ENCODE measurements at places on chromosomes 1 and 21.

DNA sequence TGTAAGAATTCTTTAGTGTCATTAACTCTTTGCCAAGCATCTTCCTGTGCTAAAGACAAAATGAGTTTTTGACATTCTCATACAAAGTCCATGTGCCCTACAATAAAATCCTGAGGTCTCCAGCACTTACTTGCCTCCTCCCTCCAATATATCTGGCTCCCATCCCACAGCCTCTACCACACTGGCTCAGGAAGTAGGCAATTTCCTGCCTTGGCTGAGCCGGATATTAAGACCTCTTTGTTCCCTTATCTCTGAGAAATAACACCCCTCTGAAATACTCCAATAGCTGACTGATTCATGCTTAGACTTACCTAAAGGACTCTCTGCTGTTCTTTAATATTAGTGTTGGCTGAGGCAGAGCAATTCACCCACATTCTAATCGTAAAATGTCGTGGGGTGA, 37.6 kb upstream of the GORAB start:
- no peak for DNase-seq

DNA sequence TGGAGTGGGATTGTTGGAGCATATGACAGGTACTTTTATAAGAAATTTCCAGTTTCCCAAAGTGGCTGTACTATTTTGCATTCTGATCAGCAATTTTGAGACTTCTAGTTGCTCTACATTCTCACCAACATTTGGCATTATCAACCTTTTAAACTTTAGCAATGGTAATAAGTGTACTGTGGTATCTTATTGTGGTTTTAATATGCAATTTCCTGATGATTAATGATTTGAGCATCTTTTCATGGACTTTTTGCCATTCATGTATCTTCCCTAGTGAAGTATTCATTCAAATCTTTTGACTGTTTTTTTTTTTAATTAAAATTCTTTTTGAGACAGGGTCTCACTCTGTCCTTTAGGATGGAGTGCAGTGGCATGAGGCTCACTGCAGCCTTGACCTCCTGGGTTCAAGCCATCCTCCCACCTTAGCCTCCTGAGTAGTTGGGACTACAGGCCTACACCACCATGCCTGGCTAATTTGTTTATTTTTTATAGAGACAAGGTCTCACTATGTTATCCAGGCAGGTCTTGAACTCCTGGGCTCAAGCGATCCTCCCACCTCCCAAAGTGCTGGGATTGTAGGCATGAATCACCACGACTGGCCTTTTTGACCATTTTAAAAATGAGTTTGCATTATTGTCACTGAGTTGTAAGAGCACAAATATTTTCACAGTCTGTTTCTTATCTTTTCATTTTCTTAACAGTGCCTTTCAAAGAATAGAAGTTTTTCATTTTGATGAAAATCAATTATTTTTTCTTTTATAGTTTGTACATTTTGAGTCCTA, 7.8 kb upstream of the SLC6A9 start:
- no peak for DNase-seq

GRCh38 chr21:39080366-39080765, 102.9 kb downstream of the PSMG1 start:
- DNase-seq, result no peak

DNA sequence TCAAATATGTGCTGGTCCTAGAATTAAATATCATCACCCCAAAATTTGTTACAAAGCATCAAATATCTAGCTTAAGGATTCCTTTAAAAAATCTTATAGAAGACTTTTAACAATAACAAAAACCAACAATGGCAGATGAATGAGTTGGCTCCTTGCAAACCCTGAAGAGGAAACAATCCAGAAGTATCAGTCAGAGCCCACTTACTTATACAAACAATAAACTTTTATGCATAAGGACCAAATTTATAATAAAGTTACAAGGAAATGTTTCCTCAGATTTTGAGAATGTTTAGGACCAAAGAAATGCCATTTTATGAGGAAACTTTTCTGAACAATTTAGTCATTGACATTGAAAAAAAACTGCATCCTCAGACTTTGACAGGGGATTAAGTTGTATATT, 52.7 kb downstream of the LPAR3 start:
- no peak for DNase-seq

DNA sequence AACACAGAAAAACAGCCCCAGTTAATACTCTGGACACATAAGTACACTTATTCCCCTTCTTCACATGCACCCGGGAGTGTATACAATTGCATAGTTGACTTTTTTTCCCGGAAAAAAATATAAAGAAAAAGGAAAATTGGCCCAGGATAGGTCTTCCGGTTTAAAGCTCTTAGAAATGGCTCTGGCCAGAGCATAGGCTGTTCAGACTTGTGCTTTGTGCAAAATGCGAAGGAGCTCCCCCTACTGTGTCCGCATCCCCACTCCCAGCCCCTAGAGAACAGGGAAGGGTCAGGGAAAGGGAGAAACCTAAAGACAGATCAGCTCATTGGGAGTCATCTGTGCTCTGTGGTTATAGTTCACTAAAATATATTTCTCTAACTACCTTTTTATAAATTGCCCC, 5.5 kb upstream of the MTMR11 start:
- DNase-seq, result no peak

DNA sequence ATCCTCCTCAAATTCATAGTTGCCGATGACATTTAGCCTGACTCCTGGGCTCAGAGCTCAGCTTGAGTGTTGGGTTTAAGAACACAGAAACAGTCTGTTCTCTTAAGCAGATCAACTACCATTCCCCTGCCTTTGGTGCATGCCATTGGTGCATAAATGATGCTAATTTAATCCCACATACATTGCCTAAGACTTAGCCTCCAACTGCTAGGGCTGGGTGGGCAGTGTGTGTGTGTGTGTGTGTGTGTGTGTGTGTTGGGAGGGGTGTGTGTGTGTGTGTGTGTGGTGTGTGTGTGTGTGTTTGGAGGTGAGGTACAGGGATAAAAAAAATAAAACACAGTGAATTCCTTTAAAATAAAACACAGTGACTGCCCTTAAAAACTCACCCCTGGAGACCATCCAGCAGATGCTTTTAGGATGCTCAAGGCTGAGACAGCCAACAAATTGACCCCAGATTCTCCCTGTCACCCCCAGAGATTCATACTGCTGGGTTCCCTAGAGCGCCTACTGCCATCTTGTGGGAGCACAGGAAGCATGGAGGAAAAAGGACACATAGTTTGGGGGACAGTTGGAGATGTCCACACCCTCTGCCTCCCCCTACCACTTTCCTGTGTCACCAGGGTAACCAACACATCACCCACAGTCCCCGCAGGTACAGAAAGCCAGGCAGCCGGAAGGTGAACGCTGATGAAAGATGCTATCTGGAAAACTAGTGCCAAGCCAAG, 30.6 kb downstream of the KLHDC7A start:
- DNase-seq, result no peak

DNA sequence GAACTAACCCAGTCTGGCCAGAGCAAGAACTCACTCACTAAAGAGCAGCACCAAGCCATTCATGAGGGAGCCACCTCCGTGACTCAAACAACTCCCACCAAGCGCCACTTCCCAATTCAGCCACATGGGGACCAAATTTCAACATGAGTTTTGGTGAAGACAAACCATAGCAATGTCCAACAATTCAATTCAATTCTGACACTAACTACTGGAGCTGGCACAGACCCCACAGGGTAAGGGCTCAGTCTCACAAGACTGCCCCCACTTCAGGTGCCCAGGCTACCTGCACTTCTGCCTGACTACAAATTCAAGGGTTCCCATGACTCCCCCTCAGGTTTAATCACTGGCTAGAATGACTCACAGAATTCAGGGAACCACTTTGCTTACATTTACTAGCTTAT, 48.8 kb upstream of the RAP1A start:
- no peak for DNase-seq

- DNase-seq, result no peak
Observed at GRCh38 chr1:99764439-99764838, 2.0 kb downstream of the FRRS1 start.

Data from NCI-H2029 treated with DMSO at 0.1 percent for 48 hours (cell line).